Adrenal gland (tissue), 19 donors: ENCODE measurements at places on chromosomes 13 and 19.

DNA sequence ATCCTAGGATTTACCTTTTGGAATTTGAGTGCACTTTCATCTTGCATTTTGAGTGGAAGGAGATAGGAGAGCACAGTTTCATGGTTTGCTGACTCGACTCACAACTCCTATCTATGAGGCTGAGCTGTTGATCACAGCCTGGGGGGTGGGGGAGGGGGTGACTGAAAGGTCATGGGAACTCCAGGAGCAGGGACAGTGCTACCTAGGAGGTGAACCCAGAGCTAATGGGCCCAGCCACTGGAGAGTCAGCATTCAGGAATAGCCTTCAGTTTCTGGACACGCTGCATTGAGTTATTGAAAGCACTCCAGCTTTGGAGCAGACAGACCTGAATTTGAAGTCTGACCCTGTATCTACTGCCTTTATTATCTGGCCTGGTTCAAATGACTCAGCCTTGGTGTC lies 339.9 kb downstream of the SLC7A1 start:
- DNase-seq: no peak

- DNase-seq: no peak
Observed at GRCh38 chr13:84265257-84265764, 383.0 kb upstream of the SLITRK1 start.

DNA sequence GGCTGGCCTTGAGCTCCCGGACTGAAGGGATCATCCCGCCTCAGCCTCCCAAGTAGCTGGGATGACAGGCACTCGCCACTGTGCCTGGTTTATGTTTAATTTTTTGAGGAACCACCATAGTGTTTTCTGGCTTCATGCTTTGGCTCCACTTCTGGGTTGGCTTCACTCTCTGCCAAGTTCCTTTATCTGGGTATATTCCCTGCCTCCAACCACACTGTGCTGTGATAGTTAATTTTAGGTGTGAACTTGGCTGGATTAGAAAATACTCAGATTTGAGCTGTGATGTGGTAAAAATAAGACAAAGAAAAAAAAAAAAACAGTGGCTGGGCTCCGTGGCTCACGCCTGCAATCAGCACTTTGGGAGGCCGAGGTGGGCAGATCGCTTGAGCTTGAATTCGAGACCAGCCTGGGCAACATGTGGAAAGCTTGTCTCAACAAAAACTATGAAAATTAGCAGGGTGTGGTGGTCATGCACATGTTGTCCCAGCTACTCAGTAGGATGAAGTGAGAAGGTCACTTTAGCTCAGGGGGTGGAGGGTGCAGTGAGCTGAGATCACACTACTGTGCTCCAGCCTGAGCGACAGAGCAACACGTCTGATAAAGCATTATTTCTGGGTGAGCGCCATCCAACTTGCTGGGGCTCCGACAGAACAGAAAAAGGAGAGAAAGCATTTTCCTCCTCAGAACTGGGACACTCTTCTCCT lies 7.5 kb upstream of the ILF3 start:
- no peak for DNase-seq

DNA sequence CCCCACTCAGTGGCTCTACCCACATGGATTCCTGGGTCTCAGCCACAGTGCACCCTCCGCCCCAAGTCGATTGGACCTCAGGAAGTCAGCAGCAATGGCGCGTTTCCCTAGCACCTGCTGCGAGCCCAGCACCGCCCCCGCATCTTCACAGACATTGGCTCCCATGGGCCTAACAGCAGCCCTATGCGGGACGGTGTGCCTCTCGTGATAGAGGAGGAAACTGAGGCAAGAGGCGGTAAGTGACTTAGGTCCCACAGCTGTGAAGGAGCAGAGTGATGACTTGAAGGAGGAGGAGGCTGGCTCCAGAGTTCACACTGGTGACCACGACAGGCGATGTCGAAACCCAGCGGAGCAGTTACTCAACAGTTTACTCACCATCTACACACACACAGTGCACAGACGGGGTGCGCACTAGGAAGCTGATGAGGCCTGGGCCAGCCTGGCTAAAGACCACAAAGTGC lies 104.5 kb upstream of the SOX1 start:
- DNase-seq: no peak

DNA sequence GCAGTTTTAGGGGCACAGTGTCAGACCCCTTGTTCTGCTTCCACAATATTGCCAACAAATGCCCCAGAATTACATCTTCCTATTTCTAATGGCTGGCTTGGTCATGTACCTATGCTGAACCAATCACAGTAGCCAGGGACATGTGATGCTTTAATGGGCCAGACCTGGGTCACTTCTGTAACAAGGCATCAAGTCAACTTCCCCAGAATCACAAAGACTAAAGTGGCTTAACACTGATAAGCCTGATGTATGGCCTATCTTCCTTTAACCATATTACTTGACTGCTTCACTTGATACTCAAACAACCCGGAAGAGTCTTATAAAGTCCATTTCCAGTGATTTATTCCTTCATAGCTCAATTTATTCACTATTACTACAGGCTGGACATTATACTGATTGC lies 19.6 kb downstream of the LNX2 start:
- DNase-seq: no peak

- no peak for DNase-seq
Observed at GRCh38 chr19:28307487-28307886, 905.5 kb downstream of the UQCRFS1 start.

GRCh38 chr13:110371550-110372465 lies 64.7 kb downstream of the COL4A2 start:
- DNase-seq: no peak

- no peak for DNase-seq
Observed at GRCh38 chr13:94917824-94918223, 205.5 kb upstream of the SOX21 start.

GRCh38 chr13:31020996-31021395 lies 88.5 kb downstream of the TEX26 start:
- no peak for DNase-seq

- no peak for DNase-seq
Observed at GRCh38 chr13:40662866-40663265, 3.6 kb downstream of the FOXO1 start.

- no peak for DNase-seq
Observed at GRCh38 chr13:60837806-60838205, 440.8 kb downstream of the TDRD3 start.

DNA sequence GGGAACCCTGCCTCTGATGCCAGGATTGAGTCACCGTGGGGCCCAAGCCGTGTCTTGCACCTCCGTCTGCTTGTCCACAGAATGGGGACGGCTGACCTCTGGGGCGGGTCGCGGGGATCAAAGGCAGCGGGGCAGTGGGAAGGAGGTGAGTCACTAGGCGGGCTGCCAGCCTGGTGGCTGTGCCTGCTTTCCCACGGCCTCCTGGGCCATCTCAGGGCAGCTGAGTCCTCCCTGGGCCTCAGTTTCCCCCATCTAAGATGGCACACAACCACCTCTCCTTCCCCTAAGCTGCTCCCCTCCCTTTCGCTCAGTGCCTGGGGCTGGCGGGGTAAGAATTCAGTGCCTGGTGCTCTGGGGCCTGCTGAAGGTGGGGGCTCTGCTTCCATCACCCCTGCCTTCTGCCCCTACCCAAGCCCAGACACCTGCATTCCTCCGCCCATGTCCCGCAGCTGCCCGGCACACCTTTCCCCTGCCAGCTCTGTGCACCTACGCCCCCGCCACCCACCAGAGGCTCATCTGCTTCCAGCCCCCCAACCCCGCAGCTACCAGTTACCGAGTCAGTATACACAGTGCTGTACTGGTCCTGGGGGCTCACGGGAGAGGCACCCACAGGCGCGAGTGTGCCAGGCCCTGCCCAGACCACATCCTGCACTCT lies 3.5 kb downstream of the MKNK2 start:
- peak; percentile 86 for DNase-seq

DNA sequence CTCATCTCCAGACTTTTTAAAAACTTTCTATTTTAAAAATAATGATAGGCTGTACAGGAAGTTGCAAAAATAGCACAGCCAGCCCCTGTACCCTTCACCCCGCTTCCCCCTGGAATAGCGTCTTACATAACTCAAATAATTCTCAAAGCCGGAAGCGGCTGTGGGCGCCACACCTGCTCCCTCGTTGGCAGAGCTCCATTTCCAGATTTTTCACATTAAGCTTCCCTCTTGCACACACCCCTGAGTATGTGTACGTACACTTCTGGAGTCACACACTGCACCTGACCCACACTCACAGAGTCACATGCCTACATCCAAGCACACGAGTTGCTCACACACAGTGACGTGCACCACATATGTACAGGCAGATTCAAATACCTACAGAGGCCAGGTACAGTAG lies 24.9 kb upstream of the DPP9 start:
- no peak for DNase-seq

- DNase-seq: no peak
Observed at GRCh38 chr19:31268751-31269383, 80.4 kb downstream of the TSHZ3 start.

- DNase-seq: no peak
Observed at GRCh38 chr13:108326309-108326708, 56.8 kb downstream of the TNFSF13B start.

GRCh38 chr13:26011996-26012821 lies 39.6 kb downstream of the SHISA2 start:
- DNase-seq: no peak

DNA sequence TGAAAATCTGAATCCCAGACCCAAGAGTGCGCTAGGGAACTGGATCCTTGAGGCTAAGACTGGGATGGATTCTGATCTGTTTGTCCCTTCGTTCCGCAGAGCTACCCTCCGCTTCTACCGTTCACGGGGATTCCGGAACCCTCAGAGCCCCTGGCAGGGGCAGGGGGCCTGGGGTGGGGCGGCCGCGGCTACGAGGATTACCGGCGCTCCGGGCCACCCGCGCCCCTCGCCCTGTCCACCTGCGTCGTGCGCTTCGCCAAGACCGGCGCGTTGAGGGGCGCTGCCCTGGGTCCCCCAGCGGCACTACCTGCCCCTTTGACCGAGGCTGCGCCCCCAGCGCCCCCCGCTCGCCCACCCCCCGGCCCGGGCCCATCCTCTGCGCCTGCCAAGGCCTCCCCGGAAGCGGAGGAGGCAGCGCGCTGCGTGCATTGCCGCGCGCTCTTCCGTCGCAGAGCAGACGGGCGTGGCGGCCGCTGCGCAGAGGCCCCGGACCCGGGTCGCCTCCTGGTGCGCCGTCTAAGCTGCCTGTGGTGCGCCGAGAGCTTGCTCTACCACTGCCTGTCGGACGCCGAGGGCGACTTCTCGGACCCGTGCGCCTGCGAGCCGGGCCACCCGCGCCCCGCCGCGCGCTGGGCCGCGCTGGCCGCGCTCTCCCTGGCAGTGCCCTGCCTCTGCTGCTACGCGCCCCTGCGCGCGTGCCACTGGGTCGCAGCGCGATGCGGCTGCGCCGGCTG lies 7.1 kb downstream of the SPRED3 start:
- DNase-seq: no peak

GRCh38 chr19:5126498-5127223 lies 157.7 kb downstream of the KDM4B start:
- DNase-seq: no peak

DNA sequence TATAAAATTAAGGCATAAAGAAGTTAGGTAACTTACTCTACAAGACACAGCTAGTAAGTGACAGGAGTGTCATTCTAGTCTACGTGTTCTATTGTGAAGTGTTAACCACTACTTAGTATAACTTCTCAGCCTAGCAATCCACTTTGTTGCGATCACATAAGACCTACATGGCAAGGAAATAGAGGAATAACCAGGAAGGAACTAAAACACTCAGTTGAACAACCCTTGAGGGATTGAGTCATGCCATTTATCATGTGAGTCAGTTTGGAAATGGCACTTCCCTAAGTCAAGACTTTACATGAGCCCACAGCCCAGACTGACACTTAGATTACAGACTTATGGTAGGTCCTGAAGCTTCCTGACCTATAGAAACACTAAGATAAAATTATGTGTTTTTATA lies 279.5 kb upstream of the PCDH20 start:
- no peak for DNase-seq

DNA sequence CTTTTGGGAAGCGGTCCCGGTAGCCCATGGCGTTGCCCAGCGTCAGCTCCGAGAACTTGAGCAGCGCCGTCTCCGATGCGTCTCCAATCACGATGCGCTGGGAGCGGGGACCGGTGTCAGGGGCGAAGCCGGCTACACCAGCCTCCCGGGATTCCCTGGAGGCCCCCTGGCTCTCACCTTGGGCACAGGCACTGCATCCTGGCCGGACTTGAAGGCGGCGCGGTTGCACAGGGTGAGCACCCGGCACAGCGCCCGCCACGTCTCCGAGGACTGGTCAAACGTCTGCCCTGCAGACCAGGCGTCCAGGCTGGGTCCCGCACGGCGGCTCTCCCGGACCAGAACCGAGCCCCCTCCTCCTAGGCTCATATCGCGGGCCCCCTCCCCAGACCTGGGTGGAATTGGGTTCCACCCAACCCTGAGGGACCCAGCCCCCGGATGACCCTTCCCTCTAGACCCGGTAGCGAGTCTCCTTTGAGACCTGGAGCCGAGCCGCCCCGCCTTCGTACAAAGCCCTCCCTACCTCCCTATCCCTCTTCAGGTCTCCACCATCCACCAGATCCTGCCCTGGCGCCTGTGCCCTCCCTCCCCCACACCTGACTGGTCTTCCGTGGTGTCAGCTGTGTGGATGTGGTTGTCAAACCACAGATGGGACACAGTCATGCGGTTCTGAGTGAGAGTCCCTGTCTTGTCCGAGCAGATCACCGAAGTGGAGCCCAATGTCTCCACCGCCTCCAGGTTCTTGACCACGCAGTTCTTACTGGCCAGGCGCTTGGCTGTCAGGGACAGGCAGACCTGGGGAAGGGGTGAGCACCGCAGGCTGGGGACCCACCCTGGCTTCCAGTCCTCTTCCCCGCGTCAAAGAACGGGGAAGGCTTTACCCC lies 4.8 kb downstream of the ATP4A start:
- DNase-seq: no peak

DNA sequence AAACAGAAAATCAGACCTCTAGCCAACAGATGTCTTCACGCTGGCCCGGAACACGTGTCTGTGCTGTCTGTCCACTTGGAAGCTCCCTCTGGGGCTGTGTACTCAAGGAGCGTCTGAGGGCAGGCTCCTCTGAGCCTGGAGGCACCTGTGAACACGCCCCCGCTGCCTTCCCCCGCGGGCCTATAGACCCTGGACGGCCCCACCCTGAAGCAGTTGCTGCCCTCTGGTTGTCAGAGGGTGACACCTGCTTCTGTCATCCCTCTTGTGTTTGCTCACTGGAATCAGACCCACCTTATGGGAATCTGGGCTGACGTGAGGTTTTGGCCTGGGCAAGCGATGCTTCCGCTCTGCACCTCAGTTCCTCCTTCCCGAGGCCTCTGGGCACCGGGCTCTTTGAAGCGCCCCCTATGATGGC lies 19.2 kb downstream of the EPN1 start:
- DNase-seq: no peak

- DNase-seq: no peak
Observed at GRCh38 chr13:112880221-112880641, 88.8 kb upstream of the MCF2L start.

DNA sequence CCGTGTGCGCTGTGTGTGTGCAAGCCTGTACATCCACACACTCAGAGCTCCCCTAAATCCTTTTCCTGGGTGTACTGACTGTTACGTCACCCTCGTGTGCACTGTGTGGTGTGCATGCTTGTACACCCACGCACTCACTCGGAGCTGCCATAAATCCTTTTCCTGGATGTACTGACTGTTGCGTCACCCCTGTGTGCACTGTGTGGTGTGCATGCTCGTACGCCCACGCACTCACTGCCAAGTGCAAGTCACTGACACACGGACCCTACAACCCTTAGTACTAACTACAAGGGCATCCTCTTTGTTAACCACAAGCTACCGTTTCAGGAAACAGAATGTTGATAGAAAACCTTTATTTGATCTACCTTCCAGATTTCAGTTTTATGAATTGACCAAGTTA lies 983.4 kb downstream of the EFNB2 start:
- no peak for DNase-seq
